ENCODE measurements at places on chromosomes 16 and 17.

GRCh38 chr16:90046971-90047713, 27.9 kb upstream of the DBNDD1 start:
- DNase-seq = no peak

DNA sequence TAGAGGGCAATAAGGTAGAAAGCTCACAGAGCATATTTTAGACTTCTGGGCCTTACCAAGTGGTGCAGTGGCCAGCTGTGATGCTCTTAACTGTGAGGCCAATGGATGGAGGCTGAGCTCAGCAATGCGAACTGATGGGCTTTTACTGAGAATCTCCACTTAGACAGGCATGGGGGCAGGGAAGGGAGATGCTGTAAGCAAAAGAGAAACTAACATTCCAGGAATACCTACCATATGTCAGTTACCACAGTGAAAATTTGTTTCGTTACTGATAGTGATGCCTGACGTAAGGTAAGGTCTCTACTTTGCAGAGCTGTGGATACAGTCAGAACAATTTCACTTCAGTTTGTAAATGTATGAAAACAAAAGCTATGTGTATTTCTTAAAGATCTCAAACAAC, 250.6 kb upstream of the ZFHX3 start:
- peak; percentile 19 for DNase-seq

DNA sequence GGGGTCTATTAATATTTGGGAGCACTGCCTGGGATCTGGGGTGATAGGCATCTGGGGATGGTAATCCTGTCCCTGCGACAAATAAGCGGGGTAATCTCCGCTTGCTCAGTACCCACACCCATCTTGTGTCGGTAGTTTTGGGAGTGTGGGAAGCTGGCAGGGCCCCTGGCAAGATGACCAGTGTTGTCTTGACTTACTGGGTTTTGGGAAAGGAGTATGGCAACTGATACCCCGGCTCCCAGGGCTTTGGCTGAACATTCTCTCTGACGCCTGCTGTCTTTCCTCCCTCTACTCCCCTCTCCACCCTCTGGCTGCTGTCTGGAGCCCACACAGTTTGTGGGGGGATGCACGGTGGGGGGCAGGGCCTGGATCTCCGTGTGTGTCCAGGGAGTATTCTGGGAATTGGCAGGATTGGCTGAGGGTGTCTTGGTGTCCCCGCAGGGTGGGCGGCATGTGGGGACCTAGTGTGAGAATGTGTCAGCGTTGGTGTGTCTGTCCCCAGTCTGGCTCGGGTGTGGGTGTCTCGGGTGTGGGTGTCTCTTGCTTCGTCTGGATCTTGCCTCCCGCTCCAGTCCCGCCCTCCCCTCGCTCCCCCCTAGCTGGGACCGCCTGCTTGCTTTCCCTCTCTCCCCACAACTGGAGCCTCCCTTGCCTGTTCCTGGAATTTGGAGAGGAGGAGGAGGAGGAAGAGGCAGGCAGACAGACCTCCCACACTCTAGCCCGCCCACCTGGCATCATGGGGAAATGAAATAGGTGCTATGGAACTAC, 12.0 kb downstream of the RARA start:
- DNase-seq = no peak

DNA sequence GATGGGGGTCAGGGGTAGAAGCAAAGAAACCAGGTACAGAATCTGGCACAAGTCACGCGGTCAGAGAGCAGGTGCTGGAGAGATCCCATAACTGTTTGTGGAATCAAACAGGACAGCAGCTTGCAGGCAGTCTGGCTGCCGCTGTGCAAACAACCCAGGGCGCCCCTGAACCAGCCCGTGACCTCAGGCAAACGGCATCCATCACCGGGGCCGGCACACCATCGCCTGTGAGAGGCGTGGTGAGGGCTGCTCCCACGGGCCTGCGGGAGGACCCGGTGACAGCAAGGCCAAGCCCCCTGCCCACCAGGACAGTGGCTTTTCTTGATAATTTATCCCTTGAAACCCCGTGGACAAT, 47.9 kb downstream of the CBFA2T3 start:
- DNase-seq = no peak

DNA sequence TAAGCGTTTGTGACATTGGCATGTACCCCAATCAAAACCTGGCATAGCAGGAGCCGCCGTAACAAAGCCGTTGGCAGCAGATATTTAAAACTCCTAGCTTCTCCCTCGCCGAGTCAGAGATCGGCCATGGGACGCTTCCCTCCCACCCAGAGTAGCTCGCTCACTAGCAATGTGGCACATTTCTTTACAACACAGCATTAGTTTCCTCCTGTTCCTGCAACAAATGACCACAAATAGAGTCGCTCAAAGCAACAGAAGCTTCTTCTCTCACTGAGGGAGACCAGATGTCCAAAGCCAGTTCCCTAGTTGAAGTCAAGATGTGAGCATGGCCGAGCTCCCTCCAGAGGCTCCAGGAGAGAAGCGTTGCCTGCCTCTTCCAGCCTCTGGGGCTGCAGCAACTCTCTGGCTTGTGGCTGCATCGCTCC, 106.7 kb downstream of the RBFOX3 start:
- DNase-seq = no peak

GRCh38 chr17:45889579-45889978, 4.8 kb upstream of the MAPT start:
- no peak for DNase-seq

GRCh38 chr17:67718325-67718941, 697 bp downstream of the NOL11 start:
- DNase-seq = no peak

DNA sequence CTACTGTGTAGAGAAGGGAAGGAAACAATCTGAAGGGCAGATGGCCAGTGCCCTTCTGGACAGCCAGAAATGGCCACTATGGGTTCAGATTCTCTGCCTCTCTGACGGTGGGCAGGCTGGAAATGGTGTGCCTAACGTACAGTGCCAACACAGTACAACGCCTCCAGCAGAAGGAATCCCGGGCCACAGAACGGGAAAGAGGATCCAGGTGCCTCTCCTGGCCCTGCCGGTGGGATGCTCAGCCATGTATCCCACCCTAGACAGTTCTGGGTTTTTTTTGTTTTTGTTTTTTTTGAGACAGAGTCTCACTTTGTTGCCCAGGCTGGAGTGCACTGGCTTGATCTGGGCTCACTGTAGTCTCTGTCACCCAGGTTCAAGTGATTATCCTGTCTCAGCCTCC, 71.5 kb downstream of the SLC5A11 start:
- no peak for DNase-seq

DNA sequence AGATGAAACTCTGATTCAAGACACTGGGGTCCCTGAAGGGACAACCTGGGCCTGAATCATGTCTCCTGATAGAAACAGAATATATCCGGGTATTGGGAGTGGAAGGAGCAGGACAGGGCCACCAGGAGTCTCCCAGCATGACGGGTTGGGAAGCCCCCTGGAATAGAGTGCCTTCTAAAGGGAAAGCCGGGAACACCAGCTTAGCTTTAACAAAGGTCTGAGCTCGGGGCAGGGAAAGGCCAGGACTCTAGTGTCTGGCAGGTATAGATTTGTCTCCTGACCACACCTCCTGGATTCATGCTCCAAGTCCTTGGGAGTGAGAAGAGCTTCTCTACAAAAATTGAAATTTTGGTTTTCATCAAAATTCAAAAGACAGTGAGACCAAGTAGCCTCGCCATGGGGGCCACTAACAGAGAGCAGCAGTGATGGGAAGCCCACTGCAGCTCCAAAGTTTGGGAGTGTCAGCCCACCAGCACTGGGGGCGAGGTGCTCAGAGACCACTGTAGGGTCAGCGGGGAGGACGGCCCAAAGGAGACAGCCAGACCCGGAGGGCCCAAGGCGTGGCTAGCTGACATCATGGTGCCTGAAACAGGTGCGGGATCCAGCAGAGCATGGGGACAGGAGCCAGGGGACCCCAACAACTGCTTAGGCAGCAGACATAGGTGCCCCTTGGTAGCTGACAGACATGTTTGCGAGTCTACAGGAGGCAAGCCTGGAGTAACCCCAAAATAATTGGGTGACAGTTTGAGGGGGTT, 81.0 kb downstream of the C16orf78 start:
- no peak for DNase-seq

DNA sequence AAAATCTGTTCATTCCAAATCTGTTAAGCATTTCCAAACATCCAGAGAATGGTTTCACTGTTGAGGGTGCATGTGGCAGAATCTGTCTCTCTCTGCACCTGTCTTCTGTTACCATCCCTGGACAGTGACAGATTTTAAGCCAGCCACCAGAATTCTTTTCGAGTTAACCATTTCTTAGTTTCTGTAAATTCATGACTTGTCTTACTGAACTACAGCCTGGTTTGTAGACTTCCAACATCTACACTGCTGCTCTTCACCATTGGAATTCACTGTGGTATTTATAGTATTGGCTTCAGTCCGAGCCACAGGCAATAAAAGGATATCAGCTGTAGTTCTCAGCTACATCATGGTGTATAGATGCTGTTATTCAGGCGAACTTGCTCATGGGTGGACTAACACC, 47.6 kb downstream of the GOSR1 start:
- DNase-seq = no peak

DNA sequence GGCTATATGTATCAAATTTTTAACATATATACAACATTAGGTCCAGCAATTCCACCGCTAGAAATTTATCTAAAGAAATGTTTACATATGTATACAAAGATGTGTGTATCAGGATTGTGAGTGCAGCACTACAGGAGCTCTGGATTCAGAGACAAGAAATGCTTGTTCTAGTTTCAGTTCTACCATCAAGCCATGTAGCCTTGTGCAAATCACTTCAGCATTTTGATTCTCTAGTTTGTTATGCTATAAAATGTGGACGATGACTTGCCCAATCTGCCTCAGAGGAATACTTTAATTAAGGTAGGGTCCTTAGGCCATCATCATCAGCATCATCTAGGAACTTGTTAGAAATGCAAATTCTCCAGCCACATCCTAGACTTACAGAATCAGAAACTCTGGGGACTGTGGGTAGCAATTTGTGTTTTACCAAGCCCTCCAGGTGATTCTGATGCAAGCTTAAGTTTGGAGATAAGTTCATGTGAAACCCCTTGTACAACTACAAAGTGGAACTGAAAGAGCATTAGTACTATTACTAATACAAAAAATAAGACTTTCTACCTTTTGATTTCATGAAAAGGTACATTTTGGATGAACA, 131.2 kb upstream of the CORO6 start:
- no peak for DNase-seq

DNA sequence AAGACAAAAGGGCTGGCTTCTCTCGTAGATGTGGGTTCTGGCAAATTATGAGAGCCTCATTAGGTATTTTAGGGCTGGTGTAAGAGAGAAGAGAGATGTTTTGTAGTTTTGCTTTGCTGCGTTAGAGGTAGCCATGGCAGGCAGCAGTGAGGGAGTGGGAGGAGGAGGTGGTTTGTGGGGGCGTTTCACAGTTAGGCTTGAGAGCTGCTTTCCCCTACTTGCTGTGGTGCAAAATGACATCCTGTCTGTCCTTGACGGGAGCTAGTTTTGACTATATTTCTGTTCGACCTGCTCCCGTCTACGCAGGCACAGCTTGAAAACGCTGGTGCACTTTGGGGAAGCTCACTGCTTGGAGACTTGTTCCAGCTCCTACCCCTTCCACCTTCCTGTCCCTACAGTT, 75.5 kb downstream of the SLC5A11 start:
- DNase-seq = no peak

- no peak for DNase-seq
Observed at GRCh38 chr16:9372934-9373890, 281.8 kb downstream of the HAPSTR1 start.

- DNase-seq = no peak
Observed at GRCh38 chr16:57962756-57963155, 8.2 kb downstream of the CNGB1 start.

DNA sequence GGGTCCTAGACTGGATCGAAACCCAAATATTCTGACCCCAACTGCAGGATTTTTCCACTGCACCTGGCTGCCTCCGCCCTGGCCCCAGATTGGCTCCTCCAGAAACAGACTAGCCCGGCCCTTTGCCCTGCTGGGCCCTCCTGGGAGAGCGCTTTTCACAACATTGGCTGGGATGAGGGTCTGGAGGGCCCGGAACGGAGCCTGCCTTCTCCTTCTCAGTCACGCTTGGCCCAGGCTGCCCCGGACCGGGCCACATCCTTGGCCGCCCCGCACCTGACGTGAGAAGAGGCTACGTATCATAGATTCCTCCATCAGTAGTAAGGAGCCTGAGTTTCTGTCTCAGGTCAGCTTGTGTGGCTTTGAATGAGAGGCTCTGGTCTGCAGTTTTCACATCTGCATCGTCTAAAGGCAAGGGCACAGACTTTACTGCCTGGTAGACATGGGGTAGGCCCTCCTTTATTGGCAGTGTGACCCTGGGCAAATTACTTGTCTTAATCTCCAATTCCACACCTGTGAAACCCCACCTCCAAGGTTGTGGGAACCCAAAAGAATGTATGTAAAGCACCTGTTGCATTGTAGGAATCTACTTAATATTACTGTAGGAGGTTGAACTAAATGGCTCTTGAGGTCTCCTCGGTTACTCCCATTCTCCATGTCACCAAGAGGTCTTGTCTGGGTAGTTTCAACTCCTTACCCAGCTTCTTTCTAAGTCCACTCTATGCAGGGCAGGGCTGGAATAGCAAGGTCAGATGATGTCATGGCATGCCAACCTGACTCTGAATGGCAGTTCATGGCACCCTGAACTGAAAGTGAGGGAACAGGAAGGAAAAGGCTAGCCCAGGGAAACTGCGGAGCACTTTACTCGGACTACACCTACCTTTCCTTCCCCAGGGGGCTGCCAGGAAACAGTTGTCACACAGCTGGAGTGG, 661 bp downstream of the LRRC3C start:
- no peak for DNase-seq

- DNase-seq = no peak
Observed at GRCh38 chr17:4446326-4447071, 12.8 kb downstream of the SPNS3 start.

GRCh38 chr17:50523208-50523607, 9.3 kb upstream of the EPN3 start:
- DNase-seq = no peak

- no peak for DNase-seq
Observed at GRCh38 chr17:79420318-79421243, 190.3 kb downstream of the RBFOX3 start.

GRCh38 chr17:30158896-30159625, 42.4 kb downstream of the NSRP1 start:
- DNase-seq = no peak

- DNase-seq = no peak
Observed at GRCh38 chr17:82480318-82480717, 21.8 kb downstream of the NARF start.

- DNase-seq = no peak
Observed at GRCh38 chr16:23027386-23027785, 121.9 kb downstream of the USP31 start.

- DNase-seq = peak; percentile 71
Observed at GRCh38 chr17:60817192-60817591, 139.5 kb downstream of the BCAS3 start.

All from HS-5 (cell line).